ENCODE measurements at places on chromosomes 12 and 14. TPM values are rescaled to one million over a fixed set of nuclear protein-coding genes. Genes with fewer than 3 reads are reported as not detected.

The BEST3 gene
- 72.2 TPM for total RNA-seq

The GNG2 gene
- total RNA-seq: 45.1 TPM

DNA sequence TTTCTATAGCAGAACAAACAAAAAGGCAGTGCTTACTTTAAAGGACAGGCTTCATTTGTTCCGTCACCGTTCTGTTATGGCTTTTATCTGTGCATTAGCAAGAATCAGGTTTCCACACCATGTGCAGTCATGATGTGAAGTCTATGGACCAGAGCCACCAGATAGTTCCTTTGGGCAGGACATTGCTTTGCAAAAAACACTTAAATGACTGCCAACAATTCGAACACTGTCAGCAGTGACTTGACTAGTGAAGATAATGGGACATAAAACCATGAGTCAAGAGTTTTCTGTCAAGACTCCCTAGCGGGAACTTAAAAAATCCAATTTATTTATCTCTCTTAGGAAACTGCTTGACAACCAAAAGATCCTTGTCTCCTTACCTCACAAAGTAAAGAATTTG, 80.3 kb downstream of the NKX2-1 start:
- no peak for DNase-seq

- peak; percentile 83 for DNase-seq
Measured at GRCh38 chr14:103688906-103689902, 26.0 kb downstream of the XRCC3 start.

GRCh38 chr12:115062741-115063140, 378.8 kb upstream of the TBX3 start:
- no peak for DNase-seq

DNA sequence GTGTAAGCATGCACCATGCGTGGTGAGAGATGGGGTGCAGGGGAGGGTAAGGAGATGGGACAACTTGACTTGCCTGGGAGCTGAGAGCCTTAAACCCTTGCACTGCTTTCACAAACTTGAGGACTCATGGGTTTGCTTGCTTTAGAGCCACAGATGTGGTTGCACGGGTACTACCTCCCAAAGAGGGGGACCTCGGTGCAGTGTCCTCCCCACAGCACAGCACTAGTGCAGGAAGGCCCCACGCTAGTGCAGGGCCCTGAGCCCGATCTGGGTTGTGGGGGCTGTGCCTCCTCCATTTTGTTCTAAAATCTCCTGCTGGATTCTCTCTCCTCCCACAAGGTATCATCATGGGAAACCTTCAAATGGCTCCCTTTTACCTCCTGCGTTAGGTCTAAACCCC, 11.2 kb downstream of the KRT72 start:
- DNase-seq: no peak

GRCh38 chr14:54481695-54482094, 7.1 kb downstream of the GMFB start:
- no peak for DNase-seq

DNA sequence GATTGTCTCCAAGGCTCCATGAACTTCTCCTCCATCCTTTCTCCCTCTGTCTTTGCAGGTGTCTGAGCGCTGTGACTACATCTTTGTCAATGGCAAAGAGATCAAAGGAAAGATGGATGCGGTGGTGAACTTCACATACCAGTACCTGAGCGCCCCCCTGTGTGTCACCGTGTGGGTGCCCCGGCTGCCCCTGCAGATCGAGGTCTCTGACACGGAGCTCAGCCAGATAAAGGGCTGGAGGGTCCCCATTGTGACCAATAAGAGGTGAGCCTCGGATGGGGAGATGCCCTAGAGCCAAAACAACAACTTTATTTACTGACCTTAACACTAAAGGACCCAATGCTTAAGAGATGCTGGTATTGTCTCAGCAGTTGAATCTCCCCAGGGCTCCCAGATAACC, 130.0 kb downstream of the SLC15A4 start:
- no peak for DNase-seq

Data from tongue (tissue), 3 donors.